ENCODE measurements at places on chromosomes 6 and 20.
A peak's percentile ranks its signal among the peaks of the same experiment; 100 is the strongest.

DNA sequence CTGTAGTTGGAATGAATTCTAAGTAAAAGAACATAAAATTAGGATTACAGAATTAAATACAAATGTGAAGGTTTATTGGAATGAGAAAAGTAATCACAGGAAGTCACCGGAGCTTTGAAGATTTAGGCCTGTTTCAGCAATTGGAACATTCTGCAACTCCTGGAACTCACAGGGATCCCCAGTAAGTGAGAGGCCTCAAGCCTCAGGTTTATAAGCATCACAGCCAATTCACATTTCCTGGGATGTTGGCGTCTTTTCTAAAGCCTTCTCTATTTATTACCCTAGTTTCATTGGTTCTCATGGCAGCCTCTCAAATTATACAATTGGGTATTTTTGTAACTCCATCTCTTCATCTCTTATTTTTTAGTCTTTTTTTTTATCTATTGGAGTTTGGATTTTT lies 90.4 kb upstream of the HIVEP1 start:
- DNase-seq: no peak

DNA sequence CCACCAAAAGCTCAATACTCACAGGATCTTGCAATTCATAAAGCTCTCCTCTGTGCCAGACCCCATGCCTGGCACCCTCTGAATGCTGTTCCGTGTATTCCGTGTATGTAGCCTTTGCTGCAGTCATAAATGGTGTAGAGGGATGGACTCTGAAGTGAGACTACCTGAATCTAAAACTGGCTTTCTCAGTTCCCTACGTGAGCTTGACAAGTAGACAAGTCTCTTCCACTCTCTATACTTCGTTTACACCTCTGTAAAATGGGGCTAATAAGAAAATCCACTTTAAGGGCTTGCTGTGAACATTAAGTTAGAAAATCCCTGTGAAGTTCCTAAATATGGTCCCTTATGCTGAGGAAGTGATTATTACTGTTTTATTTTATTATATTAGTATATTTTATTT lies 31.5 kb downstream of the PPP1R16B start:
- DNase-seq: no peak

GRCh38 chr6:170437719-170438401 lies 115.2 kb downstream of the PSMB1 start:
- peak; percentile 23 for DNase-seq

DNA sequence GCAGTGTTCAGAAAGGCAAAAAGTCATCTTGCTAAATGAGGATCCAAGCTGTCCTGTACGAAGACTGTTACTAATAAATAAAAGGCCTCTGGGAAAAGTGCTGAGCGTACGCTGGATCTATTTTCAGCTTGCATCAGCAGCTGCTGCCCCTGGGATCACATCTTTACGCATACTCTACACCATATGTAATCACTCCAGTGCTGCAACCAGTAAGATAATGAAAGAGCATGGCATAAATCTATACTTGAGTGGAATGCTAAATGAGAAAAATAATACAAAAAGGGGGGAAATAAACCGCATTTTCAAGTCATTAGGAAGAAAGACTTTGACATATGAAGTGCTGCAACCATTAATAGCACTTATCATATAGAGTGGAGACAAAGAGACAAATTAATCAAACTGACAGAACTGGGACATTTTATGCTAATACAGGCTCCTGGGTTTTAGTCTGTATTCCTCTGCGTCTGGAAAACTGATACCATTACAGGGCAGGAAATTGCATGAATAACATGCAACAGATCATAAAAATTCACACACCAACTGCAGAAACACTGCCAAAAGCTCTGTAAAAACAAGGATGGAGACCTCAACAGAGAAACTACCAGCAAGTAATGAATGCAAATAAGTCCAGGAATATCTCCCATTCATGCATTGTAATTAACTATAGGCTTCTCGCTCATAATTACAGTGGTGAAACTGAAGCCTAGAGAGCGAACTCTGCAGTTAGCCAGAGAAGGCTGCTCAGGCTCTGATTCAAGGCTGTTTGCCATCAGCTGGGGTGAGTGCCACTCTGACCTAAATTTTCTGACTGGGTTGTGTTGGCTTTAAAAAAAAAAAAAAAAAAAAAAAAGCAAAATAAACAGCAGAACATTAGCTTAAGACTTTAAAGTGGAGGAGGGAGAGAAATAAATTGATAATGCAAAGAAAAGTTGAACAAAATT lies 83.8 kb downstream of the GJA10 start:
- peak; percentile 49 for DNase-seq

GRCh38 chr20:2132461-2132901 lies 30.9 kb downstream of the STK35 start:
- no peak for DNase-seq

DNA sequence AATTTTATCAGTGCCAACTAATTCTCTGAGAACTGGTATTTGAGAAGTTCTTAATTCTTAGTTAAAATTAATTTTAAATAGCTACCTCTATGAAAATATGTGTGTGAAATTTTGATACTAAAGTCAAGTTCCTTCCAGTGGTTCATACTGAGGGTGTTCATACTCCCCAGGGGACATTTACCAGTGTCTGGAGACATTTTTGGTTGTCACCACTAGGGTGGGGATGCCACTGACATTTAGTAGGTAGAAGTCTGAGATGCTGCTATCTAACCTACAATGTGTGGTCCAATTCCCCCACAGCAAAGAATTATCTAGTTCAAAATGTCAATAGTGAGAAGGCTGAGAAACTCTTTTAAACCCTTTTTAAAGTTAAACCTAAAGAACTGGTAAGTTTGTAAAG lies 463.8 kb downstream of the ADGRB3 start:
- DNase-seq: no peak

DNA sequence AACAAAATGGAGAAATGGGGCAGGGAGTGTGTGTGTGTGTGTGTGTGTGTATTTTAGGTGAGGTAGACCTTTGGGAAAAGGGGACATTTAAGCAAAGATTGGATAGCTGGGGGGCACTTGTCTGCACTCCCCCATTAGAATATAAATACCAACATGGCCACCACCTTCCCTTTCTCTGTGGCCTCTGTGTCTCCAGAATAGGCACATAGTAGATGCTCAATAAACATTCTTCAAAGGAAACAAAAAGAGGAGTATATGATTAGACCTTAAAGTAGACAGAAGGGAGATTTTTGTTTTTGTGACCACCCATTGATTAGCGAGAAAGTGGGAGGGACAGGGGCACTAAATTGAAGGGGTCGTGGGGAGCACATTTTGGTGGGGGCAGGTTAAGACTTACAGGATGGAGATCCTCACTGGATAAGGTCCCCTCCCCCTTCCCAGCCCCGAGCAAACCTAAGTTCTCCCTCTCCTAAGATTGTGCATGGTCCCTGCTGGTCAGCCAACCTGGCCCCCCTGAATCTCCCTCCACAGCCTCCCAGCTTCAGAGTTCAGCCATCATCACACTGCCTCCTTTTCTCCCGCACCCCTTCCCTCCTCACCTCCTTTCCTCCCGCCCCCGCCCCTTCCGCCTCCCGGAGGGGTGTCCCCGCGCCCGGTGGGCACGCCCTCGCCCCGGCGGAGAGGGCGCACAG lies 514 bp upstream of the TSHZ2 start:
- no peak for DNase-seq

DNA sequence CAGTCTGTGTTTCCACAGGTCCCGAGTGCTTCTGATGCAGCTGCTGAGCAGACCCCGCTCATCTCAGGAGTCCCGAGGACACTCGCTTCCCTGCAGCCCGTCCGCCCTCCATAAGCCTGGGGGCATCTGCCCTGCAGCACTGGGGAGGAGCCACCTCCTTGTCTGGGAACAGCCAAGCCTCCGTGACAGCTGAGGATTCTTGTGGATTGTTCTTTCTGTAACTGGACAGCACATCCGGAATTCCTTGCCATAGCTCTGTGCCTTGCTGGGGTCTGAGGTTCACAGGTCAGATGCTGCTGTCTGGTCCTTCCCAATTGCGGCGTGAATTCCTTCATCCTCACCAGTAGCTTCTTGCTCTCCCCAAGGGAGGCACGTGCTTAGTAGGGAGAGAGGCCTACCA lies 38.4 kb upstream of the FNDC1 start:
- no peak for DNase-seq

DNA sequence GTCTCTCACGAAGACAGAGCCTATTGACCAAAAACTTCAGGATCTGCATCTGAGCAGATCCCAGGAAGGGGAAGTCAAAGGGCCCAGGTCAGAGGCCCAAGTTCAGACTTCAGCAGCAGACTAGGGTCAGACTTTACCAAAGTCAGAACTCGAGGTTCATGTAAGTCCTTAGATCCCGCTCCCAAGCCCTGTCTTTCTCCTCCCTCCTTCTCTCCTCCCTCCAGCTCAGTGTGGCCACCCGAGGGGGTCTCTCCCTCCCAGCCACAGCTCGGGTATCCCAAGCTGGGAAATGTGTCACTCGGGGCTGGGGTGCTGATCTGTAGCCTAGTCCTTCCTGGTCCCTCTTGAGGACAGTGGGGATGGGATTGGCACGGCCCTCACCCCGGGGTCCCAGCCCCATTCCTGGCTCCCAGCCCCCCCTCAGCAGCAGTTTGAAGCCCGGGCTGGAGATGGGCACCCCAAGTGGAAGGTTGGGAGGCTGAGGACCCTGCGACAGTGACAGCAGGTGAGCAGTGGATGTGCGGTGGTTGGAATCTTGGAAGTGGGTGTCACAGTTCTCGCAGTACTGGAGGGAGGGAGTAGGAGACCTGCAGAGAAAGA lies 1.6 kb upstream of the C6orf47 start:
- no peak for DNase-seq

DNA sequence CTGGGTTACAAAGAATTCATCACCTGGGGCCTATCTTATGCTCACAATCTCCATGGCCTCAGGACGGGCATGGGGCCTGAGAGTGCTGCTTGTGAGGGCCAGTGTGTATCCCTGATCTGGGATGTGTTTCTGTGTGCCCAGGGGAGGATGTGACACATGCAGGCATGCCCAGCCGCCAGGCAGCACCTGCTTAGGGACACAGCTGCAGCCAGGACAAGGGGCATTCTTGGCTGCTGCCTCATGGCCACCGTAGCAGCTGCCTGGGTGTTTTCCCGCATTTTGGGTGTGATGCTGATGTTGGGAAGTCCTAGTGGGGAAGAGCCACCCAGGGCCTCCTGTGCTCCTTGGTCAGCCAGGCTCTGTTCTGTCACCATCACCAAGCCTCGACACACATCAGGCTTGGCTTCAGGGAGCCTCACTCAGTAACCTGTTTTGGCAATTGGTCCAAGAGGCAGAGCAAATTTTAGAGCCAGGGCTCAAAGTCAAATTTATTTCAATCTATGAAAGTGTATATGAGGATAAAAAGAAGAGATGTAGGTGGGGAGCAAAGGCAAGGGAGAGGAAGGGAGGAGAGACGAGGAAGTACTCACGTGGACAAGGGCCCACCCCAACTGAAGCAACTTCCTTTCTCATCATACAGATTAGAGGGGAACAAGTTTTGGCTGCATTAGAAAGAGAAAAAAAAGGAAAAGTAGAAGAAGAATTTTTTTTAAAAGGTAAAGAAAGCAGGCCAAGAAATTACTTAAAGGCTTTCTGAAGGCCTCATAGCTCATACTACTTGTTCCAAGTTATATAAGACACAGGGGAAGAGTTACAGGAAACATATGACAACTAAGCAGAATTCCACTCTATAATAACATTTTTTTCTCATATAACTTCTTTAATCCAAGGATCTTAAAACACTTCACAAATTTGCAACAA lies 269.9 kb upstream of the SUPT3H start:
- DNase-seq: no peak

GRCh38 chr6:27839626-27840475 lies 72.3 kb downstream of the OR2B2 start:
- peak; percentile 64 for DNase-seq

DNA sequence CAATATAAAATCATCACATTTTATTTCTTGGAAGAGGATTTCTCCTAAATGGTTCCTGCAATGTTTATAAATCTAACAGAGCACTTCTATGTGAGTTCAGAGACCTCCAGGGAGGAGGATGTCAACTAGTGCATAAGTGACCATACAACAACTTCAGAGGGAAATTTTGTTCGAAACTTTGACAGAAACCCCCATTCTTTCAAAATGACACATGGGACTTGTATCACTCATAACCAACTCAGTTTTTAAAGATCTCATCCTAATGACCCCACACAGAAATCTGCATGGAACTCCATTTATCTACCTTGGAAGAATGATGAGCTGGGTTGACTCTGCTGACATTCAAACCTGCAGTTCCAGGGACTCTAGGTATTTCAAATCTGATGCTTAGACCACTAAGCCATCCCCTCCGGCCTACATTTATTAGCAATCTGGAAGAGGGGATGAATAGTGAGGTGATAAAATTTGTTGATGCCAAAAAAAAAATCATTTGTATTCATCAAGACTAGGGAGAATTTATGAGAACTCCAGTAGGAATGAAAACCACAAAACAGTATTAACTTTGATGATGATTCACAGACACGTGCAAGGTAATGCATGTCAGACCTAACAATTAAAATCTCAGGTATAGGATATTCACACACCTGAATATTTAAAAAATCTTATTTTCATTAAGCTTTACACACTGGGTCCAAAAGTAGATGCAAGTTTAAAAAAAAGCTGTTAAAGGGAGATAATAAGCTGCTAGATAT lies 153.0 kb downstream of the REV3L start:
- DNase-seq: no peak

DNA sequence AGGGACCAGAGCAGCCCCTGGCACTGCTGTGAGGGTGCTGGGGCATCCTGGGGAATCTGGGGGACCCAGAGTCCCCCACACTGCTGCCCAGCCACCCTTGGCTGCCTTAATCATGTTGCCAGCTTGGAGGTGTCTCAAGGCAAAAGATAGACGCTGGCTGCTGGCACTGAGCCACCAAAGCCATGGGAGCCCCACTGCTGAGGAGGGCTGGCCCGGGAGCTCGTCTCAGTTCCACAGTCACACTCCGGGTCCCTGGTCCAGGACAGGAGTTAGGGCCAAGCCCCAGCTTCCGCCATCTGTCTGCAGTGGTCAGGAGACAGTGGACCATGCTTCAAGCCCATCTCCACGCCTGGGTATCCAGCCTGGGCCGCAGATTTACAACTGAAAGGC lies 41.0 kb upstream of the HMGA1 start:
- no peak for DNase-seq

GRCh38 chr6:165825256-165825815 lies 162.3 kb upstream of the PDE10A start:
- DNase-seq: no peak

DNA sequence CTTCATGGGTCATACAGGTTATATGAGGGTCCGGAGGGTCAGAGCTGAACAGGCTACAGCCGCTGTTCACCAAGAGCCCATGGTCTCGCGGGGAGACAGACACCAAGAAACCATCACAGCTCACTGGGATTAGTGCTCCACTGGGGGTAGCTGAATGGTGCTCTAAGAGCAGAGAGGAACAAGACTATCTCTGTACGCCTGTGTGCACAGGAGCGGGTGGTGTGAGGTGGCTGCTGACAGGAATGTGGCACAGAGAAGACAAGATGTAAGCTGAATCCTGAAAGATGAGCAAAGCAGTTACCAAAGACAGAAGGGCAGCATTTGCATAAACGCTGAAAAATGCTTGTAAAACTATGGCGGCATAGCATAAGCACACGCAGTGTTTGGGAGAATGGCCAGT lies 139.1 kb downstream of the GMPR start:
- no peak for DNase-seq
